Activated CD4-positive, alpha-beta T cell treated with anti-CD3 and anti-CD28 coated beads, Interleukin-2, amount 10 ng/mL, durations not matched to agents 24 days and 14 days (primary cell): ENCODE measurements at places on chromosomes 4 and X. TPM values are rescaled to one million over a fixed set of nuclear protein-coding genes. Genes with fewer than 3 reads are reported as not detected.

SPANXN1 gene
- not detected in 2 replicates for total RNA-seq

- no peak for DNase-seq
Observed at GRCh38 chrX:120840827-120841226, 34.8 kb downstream of the CT47B1 start.

RASSF6 gene
- not detected in 2 replicates for total RNA-seq

- DNase-seq: no peak
Observed at GRCh38 chrX:21524008-21524407, 134.1 kb downstream of the KLHL34 start.

PHKA1 gene
- total RNA-seq: 9.2 and 9.9 TPM in 2 replicates

GRCh38 chrX:39117101-39117500 lies 315.8 kb downstream of the MID1IP1 start:
- no peak for DNase-seq
